ENCODE measurements at places on chromosomes 7 and 10.
A peak's percentile ranks its signal among the peaks of the same experiment; 100 is the strongest.

- no peak for DNase-seq
Measured at GRCh38 chr7:25272265-25272664, 44.0 kb upstream of the NPVF start.

DNA sequence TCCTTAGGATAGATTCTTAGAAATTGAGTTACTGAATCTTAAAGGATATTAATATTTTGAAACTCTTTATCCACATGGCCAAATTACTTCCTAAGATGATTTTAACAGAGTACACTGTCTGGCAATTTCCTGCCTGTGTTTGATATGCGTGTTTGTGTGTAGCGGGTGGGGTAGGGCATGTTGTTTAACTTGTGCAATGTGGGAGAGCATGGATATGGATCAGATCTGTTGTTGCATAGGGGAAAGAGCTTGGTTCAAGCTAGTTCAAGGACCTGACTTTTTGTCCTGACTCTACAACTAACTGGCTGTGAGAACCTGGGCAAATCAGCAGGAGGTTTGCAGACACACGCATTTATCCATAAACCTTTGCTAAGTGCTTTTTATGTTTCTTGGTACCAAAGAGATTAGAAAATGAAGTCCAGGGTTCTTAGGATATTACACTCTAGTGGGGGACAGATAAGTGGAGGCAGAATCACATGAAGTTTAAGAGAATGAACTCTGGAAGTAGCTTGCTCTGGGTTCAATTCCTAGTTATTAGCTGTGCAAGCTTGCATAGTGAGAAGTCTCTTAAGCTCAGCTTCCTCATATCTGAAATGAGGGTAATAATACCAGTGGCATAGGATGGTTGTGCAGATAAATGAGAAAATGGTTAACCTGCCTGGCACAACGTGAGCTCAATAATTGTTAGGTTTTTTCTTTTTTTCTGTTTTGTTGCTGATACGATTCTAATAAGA lies 96.3 kb upstream of the PRR15 start:
- DNase-seq, result no peak

DNA sequence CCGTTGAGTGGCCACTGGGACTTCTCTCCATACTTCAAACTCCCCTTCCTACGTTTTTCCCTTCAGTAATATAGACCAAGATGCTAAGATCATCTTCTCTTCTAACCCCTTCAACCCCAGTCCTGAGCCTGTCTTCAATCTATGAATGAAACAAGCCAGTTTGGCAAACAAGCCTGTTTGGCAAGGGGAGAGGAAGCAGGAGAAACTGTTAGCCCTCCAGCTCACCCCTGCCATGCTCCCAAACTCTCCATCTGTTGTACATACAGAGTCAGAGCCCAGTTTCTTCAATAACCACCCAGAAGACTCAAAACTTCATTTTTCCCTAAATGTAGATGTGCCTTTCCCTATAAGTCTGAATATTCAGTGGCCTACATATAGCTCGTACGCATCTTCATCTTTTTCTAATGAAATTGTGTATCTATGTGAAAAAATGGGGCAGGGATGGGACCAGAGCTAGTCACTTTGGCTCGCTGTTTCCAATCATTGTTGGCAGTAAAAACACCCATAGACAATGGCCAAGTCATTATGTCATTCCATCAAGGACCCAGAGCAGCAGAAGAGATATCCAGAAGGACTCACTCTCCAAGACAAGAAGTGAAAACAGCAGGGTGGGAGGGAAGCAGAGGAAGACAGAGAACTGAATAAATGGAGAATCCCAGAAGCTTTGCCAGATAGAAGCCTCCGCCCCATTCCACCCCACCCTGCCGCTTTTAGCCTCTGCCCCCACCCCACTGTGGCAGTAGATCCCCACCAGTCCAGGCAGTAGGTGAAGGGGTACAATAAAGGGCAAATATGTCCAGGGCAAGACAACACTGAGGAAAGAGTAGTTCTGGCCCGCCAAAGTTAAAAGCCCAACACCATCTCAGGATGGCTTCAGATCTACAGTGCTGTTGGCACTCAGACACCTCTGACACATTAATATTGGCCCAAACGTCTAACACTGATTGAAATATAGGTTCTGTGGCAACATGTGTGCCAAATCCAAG lies 87.3 kb downstream of the DOCK4 start:
- DNase-seq, result no peak

DNA sequence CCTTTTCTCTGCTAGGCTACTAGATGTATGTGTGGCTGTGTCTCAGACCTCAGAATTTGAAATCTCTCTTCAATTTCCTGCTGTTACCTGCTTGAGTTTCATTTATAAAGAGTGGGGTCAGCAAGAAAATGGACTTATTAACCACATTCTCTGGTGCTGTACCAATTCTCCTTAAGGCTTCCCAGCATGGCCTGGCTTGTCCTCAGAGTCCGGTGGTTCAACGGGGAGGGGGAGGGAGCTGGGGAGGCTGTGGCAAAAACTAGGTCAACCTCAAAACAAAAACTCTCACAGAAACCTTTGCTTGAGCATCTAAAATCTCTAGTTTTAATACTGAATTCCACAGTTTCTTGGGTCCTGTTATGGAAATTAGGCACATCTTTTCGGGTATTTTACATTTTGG lies 389.1 kb upstream of the COBL start:
- DNase-seq, result no peak

DNA sequence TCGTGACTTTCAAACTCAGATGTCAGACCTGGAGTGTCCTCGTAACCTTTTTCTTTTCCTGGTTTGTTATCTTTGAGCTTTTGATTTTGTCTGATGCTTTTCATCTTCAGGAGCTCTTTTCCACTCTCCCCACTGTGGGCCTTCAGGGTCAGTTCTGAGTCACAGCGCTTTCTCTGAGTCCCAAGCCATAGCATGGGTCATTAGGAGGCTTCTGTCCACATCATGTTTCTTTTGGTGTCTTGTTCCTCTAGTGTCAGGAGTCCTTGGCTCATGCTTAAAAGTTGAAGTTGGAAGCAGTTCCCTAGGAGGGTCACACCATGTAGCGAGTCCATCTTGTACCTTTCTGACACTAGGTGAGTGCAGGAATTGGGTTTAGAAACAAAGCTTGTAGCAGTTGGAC lies 40.3 kb downstream of the DAGLB start:
- DNase-seq, result no peak

DNA sequence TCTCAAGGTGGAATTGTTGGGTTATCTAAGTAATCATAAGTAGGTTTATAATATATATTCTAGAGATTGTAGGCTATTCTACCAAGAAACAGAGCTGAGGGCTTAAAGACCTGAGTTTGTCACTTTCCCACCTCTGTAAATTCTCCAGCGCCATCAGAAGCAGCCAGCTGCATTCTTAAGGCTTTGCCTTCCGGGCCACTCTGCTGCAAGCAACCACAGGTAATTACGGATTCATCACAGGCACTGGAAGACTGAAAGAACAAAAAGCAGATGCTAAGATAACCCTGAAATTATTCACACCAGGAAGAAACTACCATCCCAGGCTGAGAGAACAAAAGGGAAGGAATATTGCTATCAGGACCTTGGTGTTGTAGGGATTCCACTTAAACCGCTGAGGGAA lies 137.8 kb upstream of the JCAD start:
- no peak for DNase-seq

GRCh38 chr10:114508376-114508775 lies 104.1 kb upstream of the AFAP1L2 start:
- no peak for DNase-seq

DNA sequence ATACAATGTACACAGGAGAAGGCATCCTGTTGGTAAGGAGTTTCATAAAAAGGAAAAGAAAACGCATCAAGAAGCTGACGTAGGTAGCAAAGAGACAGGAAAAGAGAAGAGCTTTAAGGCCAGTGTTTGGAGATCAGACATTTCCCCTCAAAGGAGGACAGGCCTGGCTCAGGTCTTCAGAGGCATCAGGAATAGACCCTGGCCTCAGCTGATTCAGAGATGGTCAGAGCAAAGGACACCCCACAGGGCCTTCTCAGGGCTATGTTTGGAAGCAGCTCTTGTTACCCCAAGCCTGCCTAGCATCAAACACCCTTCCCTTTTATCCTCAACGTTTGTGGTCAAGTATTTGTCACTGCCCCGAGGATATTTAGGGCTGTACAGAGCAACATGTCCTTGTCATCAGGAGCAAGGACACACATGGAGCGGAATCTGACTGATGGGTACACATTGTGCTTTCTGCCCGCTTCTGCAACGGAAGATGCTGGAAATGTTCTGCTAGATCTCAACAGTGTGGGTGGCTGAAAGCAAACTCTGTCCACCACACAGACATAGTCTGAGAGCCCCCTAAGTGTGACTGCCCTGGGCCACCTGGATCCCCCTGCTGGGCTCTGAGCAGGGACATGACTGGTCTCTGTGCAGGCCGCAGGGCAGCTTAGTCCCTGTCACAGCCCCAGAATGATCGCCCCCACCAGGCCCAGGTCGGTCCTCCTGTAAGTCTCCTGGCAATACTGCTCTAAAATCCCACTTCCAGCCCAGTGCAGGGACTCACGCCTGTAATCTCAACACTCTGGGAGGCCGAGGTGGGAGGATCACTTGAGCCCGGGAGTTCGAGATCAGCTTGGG lies 1.0 kb upstream of the ZDHHC4 start:
- DNase-seq, result peak; percentile 13

DNA sequence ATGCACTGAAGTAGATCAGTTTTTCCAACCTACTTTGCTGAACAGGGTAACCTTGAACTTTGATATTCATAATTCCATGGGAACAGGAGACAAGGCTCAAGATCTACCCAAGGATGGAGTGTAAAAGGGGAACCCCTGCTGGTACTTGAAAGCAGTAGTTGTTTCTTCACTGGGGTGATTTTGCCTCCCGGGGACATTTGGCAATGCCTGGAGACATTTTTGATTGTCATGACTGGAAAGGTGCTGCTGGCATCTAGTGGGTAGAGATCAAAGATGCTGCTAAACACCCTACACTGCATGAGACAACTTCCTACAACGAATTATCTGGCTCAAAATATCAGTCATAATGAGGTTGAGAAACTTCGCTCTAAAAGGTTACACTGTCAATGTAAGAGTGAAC lies 214.8 kb upstream of the CTBP2 start:
- no peak for DNase-seq

DNA sequence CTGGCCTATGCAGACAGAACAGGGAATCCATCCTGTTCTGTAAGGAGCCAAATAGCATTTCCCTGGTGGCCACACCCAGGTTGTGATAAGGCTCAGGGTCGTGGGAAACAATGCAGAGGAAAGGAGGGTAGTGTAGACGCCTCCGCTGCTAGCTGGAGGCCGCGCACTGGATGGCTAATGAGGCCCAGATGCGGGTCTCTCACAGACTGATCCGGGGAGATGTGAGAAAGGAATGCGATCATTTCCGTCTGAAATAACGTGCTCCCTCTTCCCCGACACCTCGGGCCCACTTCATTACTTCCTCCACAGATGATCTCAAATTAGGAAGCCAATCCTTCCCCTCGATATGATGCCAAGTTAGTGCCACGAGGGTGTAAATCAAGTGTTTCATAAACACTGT lies 203.3 kb downstream of the TAX1BP1 start:
- DNase-seq, result no peak

GRCh38 chr7:100694098-100694745 lies at the start of gene GIGYF1:
Gene GIGYF1 (minus strand): TSS chr7:100694250. CDS start chr7:100688238, 6,012 bp downstream.
- DNase-seq, result peak; percentile 76

DNA sequence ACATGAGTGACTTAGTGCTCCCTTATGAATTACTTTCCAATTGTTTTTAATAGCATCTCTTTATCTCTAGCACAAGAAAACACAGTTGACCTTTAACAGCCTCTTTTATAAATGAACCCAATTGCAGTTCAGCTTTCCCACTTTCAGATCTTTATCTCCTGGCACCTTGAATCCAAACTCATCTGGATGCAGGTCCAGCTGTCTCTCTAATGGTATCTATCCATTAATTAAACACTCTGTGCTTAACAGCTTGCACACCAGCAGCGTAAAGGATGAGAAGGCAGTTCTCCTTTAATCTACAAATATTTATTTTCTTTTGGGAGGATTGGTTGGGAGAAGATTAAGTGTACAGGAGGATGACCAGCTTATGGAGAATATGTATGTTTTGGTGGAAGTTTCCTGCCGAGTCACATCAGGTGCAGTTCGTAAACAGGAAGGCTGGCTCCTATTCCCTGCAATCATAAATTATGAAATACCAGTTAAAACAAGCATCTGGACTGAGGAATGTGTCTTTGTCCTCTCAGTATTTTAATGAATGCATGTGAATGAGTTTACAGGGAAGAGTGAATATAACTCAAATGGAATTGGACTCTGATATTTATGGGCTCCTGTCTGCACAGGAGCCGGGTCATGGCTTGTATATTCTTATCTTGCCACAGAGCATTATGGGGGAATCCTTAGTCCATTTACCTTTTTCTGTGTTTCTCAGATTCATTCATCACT lies 232.7 kb downstream of the PHF14 start:
- no peak for DNase-seq

- DNase-seq, result no peak
Measured at GRCh38 chr10:114402871-114403540, 1.3 kb downstream of the AFAP1L2 start.

- no peak for DNase-seq
Measured at GRCh38 chr10:7787150-7787856, 490 bp downstream of the KIN start.

DNA sequence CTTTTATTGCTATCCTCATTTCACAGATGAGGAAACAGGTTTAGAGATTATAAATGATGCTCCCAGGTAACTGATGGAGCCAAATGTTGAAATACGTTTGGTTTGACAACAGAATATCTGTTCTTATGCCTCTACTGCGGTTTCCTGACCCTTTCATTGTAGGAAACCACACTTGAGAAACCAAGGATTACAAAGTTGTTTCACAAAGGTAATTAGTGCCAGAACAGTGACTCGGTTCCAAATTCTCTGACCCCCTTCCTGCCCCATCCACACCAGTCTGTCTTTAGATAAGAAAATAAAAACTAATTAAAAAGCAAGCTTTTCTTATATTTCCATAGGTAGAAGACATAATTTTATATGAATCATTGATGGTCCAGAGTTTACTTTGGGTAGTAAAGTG lies 393.7 kb upstream of the MBL2 start:
- DNase-seq, result no peak

GRCh38 chr10:436911-437665 lies 252.4 kb downstream of the DIP2C start:
- DNase-seq, result no peak

- no peak for DNase-seq
Measured at GRCh38 chr7:46745707-46746090, 824.6 kb upstream of the IGFBP3 start.

- no peak for DNase-seq
Measured at GRCh38 chr7:84647797-84648757, 453.5 kb upstream of the SEMA3A start.

GRCh38 chr7:132118641-132119040 lies 457.6 kb downstream of the PLXNA4 start:
- no peak for DNase-seq

All from activated CD4-positive, alpha-beta T cell treated with anti-CD3 and anti-CD28 coated beads, Interleukin-10, Interleukin-2, amounts not matched to agents 100 ng/mL and 50 ng/mL, durations not matched to agents 16 hours and 8 hours (primary cell).